Smooth muscle cell of the brain vasculature (primary cell): ENCODE measurements at places on chromosomes 11 and 22.

- DNase-seq = peak; percentile 3
Observed at GRCh38 chr11:107741044-107741823, 29.4 kb upstream of the SLN start.

DNA sequence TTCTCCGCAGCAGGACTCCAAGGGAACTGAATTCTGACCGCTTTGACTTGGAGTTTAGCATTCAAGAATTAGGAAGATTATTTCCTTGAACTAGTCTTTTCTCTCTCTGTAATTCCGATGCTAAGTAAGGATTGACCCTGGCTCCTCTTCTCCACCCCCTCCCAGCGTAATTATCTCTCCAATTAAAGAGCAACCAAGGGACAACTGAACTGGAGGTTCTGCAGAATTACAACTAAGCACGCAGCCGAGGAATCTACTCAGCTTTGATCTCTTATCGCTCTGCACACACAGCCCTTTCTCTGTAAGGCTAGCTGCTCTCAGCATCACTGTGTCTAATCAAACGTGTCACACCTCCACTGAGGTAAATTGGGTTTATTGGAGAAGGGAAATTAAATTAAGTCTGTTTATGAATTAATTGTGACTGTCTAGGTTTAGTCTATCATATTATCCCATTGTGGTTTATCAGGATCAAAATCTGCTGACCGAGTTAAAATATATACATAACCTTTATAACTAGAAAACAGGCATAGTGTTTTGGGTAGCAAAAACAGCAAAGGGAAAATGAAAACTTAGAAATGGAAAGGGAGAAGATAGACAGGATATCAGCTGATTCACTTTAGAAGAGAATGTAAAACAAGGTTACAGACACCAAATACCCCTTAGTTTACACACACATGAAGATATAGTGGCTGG lies 241.3 kb upstream of the LARGE1 start:
- DNase-seq = no peak

GRCh38 chr11:119167933-119168332 lies 592 bp upstream of the NLRX1 start:
- DNase-seq = no peak

DNA sequence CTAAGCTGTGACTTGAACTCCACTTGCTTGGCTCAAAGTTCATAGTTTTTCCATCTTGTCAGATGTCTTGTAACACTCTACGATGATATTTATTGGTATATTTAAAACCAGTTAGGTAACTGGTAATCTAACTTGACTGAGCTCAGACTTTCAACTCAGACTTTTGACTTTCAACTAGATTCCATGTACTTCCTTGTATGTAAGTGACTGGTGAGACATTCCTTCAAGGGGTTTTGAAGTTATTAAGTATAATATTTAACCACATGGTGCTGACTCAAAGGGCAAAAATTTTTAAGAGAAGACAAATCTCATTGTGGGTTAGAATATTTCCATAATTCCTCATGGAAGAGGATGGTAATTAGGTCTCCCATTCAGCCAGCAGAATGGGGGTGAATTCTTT lies 631.3 kb upstream of the ANO5 start:
- DNase-seq = no peak

- no peak for DNase-seq
Observed at GRCh38 chr11:11553573-11553972, 68.2 kb downstream of the GALNT18 start.

GRCh38 chr22:48531761-48532435 lies 1295.8 kb downstream of the BRD1 start:
- no peak for DNase-seq

DNA sequence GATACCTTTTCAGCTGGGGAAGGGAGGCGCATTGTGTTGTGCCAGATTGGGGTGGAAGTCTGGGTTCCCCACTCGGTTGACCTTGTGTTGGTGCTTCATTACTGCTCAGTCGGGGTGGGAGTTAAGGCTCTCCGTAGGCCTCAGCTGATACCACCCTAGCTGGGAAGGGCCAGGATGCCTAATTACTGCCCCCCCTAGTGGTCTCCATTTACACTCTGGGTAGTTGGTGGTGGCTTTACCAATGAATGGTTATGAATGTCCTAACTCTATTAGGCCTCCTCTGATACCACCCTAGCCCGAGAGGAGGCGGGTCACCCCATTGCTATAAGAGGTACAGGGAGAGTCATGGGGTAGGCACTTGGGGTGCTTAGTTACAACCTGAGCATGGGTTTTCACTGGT lies 27.5 kb upstream of the HIKESHI start:
- no peak for DNase-seq

DNA sequence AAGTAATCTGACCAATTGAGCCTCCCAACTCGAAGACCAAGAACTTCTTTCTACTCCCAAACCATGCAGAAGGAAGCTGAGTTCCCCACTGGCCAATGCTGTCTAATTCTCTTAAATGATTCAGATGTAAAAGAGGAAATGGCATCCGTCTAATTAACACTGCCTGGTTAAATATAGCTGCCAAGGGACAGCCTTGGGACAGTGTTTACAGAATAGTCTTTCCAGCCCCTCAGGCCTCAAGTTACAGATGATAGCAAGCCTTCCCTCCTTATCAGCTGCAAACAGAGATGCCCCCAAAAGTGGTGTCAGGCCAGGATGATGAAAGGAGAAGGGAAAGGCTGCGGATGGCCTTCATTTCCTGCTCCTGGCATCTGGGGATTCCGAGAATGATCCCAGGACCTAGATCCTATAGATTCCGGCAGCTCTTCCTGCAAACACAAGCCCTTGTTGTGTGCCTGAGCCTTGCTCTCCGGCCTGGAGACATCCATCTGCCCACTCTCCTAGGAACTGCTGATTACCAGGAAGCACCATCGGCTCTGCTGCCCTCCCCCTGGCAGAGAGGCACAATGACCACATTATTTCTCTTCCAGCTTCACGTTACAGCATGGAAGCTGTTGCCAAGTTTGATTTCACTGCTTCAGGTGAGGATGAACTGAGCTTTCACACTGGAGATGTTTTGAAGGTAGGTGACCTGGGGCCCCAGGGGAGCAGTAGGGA lies 13.5 kb upstream of the TMA7B start:
- no peak for DNase-seq

DNA sequence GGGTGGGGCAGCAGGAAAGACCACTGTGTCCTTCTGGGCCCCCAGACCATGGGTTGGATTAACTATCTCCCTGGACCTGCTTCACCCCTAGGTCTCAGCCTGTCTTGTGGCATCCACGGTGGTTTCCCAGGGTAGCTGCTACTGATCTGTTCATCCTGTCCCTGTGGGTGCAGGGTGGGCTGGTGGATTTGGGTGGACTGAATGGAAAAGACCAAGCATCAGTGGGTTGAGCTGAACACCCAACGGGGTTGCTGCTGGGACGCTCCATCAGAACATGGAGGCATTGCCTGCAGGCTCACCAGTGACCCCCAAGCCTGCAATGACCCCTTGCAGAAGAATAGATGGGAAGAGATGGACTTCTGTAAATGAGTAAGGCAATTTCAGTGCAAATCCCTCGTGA lies 812.1 kb downstream of the TBC1D22A start:
- no peak for DNase-seq

DNA sequence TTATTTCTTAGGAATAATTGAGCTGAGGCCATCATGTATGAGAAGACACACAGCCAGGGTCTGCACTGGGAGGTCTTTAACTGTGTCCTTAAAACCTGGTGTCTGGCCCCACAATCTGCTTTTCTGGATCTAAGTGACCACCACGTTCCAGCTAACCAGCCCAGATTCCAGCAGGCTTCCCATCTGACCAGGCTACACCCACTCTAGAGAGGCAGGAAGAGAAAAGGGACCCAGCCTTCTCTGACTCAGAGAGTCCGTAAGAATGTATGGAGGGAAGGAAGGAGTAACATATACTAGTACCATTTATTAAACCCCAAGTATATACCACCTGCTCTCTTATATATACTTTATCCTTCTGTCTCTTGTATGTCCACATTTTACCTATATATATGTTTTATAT lies 80.1 kb downstream of the LDLRAD3 start:
- no peak for DNase-seq

- no peak for DNase-seq
Observed at GRCh38 chr11:43503417-43503816, 144.7 kb downstream of the TTC17 start.

DNA sequence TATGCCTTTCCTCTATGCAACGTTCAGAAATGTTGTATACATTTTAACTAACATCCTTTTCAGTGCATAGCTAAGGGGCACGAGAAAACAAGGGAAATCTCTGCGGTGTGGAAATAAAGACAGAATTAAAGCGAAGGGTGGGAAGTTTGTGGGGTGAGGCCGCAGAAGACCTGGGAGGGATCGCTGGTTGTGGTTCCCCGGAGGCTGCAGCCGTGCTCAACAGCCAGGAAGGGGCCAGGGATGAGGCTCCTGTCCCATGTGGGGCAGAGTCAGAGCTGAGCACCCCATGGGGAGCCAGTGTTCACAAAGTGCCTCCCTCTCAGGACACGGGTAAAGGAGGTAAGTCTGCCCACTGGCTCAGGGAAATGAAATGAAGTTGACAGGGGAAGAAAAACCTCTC lies 67.5 kb downstream of the MYEOV start:
- DNase-seq = no peak

DNA sequence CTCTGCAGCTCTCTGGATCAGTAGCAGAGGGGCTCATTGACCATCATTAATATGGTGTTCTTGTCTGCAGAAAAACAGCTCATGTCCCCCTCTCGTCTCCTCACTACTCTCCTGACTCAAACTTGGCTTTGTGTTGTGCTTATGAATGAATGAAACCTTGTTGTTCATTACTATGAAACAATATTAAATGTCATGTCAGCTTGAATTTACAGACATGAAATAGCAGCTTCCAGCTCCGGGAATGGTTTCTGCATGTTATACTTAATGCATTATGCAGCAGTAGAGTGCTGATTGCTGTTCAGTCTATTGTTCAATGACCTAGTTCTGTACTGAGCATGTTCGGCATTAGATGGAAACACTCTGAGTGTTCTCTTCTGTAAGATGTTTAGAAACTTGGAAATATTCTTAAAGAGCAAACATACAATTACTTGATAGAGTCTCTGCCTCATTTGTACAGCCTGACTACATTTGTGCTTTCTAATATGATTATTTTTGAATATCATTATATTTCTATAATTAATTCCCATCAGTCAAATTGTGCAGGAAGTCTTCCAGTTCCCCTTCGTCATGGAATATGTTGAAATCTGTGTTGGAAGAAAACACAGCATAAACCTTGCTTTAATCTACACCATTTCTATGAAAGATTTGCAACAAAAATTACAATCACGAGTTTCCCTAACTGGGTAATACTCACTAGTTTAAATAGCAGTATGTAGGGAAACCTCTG lies 340.4 kb downstream of the SOX6 start:
- no peak for DNase-seq

GRCh38 chr11:35387111-35387982 lies 32.0 kb downstream of the SLC1A2 start:
- DNase-seq = no peak

- no peak for DNase-seq
Observed at GRCh38 chr11:45945397-45945999, 23.0 kb downstream of the LARGE2 start.

DNA sequence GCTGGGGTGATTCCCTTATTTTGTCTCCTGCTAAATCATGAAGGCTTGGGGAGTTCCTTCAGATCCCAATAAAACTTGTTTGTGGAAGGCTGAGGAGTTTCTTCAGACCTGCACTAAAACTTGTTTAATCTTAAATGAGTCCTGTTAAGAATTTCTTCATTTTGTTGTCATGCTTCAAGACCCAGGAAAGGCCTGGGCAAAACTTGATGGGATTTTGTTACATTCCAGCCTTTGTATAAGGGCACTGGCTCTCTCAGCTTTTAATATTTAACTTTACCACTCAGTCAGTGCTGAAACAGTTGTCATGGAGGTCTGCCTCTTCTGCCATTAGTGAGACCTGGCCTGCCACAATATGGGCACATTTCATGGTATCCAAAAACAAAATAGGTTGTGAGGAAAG lies 699.0 kb downstream of the ETS1 start:
- DNase-seq = no peak

DNA sequence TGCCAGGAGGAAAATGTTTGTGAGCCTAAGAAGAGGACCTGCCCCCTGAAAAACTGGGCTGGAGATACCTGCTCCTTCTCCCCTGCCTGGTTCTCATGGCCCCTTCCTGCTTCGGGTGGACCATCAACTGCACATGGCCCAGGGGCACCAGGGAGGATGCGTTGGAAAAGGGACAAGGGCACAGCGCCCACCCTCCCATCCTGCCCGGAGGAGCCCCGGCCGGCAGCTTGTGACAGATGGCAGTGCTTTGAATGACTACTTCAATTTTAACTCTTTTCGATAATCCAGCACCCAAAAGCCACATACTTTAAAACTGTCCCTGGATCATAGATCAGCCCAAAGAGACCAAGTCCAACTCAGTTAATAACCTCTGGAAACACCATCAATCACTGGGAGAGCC lies 135.8 kb upstream of the NECTIN1 start:
- no peak for DNase-seq

GRCh38 chr11:33387581-33387980 lies 130.4 kb downstream of the HIPK3 start:
- DNase-seq = no peak

DNA sequence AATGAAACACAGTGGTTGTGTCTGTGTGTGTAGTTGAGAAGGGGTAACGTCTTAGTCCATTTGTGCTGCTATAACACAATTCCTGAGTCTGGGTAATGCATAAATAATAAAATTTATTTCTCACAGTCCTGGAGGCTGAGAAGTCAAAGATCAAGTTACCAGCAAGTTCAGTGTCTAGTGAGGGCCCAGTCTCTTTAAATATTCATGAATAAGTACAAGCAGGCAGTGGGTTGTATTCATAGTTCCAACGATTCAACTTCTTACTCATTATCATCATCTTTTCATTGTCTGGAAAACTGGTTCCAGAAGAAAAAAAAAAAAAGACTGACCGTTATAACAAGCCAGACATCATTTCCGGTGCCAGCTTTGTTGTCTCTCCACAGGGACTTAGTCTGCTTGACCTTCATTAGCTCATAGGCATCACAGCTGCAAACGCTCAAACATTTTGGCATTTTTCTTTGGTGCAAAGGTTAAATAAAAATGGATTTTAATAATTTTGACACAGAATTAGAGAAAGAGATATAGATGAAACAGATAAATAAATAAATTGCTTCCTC lies 1297.5 kb downstream of the LRRC4C start:
- no peak for DNase-seq
